ENCODE measurements at places on chromosomes 13 and 19.

- DNase-seq: no peak
Measured at GRCh38 chr19:4140237-4140711, 13.2 kb upstream of the CREB3L3 start.

GRCh38 chr13:91134803-91135184 lies 212.7 kb upstream of the MIR17HG start:
- no peak for DNase-seq

DNA sequence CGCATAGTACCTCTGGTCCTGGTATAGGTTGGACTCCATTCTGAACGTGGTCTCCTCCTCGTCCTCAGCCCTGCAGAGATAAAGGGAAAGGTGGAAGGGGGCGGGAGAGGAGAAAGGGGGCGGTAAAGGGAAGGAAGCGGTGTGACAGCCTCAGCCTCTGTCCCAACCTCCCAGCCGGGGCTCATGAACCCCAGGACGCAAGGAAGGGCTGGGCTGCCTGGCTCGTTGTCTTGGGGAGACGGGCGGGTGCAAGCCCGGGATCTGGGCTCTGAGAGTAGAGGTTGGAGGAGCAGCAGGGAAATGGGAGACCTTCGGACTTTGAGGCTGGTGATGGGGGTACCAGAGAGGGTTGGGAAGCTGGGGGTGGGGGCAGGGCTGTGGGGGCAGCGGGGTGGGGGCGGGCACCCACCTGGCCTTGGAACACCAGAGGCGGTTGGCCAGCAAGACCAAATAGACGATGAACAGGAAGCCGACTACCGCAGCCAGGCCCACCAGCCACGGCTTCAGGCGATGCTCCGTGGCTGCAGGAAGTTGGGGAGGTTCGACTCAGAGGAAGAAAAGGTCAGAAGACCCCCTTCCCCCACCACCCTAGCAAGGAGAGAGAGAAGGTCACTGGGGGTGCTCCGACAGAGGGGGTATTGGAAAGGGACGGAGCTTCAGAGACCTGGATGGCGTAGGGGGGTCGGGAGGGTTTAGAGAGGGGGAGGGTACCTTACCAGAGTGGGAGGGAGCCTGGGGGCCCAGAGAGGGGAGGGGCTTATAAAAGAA lies 1.7 kb downstream of the SMIM24 start:
- DNase-seq: no peak

- DNase-seq: no peak
Measured at GRCh38 chr13:33934951-33935371, 117.0 kb downstream of the RFC3 start.

DNA sequence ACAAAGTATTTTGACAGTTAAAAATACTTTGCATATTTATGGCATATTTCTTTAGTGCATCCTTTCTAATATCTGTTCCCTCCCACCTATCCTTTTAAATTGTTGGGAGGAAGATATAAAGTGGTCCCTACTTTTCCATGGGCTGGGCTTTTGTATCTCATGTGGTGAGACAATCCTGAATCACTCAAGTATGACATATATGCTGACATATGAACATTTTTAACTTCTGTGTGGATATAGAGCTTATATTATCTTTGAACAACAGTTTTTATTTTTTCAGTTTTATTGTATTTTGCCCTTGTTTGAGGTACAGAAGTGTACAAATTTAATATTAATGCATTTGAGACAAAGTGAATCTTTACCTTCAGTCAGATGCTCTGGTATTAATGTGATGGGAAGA lies 3.4 kb downstream of the ZMYM2 start:
- no peak for DNase-seq
